ENCODE measurements at places on chromosomes 16 and 17.

- no peak for DNase-seq
Measured at GRCh38 chr17:50194140-50194933, 7.1 kb downstream of the COL1A1 start.

DNA sequence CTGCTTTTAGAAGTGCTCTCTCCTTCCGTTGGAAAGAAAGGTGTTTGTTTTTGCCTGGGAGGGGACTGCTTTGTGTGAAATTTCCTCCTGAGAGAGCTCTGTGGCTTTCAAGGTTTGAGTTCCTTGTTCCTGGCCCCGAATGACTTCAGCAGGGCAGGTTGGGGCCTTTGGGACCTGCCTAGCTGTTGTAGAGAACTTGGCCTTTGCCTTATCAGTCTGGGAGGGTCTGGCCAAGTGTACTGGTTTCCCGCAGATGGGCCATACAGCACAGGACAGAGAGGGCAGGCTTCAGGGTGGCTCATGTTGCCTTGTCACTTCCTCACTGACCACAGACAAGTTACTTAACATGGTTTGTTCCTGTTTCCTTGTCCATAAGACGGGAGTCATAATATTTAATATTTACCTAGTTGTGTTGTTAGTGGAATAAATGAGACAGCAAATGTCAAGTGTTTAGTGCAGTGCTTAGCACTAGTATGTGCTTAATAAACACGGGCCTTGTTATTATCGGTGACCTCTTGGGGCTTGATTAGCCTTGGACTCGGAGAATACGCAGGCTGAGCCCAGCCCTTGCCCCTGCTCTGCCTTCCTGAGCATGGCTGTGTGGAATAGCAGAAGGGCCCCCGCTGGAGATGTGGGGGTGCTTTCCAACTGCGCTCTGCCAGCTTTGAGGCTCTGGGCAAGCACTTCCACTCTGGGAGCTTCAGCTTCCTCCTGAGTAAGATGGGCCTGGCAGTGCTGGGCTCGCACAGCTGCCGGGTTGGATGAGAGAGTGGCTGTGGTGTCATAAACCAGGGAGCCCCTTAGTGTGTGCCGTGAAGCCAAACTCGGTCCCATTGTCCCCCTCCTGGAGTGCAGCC is 6.6 kb downstream of the PRSS8 start:
- no peak for DNase-seq

DNA sequence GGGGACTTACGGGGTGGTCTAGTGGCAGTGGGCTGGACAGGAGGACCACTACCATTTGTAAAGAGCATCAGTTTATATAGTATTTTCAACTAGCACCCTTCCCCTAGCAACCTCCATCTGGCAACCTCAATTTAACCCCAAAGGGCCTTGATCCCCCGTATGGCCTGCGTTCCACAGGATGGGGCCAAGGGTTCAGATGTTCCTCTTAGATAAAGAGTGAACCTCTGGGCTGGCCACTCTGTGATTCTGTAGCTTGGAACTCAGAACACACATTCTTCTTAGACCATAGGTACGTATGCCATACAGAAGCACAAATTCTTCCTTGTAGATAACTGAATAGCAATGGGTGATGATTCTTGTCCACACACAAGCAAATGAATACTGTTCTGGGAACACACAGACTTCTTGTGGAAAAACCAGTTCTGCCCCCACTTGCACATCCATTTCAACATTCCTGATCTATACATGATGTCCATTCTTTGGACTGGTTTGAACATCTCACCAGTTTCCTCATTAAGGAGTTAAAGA is 1.9 kb upstream of the GGA2 start:
- DNase-seq, result no peak

- DNase-seq, result no peak
Measured at GRCh38 chr16:69917739-69918138, 33.4 kb upstream of the CLEC18A start.
